ENCODE measurements at places on chromosomes 3 and 15.

- DNase-seq: no peak
Measured at GRCh38 chr3:189517981-189518380, 113.2 kb upstream of the TP63 start.

GRCh38 chr3:101996832-101997231 lies 147.5 kb downstream of the NFKBIZ start:
- DNase-seq: no peak

DNA sequence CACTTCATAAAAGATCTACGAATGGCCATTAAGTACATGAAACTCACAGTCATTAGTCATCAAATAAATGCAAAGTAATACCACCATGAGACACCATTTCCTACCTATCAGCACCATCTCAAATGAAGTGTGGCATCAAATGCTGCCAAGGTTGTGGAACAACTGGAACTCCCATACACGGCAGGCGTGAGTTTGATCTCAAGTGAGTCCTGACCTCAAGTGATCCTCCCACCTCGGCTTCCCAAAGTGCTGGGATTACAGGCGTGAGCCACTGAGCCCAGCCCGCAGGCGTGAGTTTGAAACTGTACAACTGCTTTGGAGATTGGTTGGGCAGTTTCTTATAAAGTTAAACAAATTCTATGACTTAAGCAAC lies 28.8 kb upstream of the HDAC11 start:
- no peak for DNase-seq

DNA sequence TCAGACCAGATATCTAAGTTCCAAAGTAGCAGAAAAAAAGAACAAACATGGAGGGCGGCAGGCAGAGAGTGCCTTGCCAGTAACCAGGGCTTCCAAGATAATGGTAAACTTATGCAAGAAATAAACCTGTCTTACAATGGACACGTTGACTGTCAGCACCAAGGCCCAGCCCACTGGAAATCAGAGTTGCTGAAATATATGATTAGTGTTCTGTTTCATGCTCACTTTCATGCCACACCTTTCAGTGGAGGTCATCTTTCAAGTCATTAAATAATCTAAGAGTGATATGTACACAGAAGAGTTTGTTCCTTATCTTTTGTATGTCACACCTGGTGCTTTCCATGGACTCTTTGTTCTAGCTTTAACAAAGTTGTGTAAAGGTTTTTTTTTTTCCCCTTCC lies 358.1 kb downstream of the MECOM start:
- DNase-seq: no peak

DNA sequence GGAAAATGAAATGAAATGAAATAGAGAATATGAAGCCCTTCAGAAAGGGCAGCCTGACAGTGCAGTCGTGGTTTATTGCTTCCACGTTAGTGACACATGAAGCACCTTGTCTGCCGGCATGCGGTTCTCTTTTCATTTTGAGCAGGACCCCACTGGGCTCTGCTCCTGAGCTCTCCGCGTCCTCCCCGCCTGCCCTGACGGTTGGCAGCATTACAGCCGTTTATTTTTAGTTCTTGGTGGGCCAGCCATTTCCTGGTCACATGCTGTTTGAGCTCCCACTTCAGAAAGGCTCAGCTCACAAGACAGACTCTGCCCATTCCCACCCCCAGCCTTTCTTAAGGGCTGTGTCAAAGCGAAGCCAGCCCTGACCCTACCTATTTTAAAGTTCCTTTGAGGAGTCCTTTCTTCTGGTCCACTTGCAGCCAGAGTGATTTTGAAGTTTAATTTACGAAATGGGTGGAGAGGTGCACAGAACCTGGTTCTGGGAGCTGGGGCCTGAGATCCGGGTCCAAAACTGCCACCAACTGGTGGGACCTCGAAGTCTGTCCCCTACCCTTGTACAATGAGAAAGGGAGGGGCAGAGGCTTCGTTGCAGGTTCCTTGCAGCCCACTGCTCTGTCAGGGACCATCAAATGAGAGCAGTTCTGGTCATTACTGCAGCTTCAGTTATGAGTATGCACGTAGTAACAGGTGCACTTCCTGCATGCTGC lies 60.1 kb downstream of the MGLL start:
- DNase-seq: no peak

DNA sequence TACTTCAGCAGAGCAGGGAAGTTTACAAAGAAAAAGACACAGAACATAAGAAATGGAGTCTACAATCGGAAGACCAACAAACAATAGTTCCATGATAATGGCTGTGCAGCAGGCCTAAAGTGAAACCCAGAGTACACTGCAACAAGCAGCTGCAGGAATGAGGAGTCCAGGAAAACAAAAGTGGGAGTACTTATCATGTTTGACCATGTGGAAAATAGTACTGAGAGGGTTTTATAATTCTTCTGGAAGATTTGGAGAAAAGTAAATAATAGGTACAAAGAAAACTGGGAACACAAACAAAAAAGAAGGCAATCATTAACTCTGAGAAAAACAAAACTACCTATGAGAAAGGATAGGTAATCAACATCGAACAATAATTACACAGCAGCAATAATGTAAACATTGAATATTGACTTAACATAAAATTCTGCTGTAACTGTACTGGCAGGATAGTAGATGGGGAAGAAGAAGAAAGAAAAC lies 87.5 kb downstream of the NEK10 start:
- no peak for DNase-seq

DNA sequence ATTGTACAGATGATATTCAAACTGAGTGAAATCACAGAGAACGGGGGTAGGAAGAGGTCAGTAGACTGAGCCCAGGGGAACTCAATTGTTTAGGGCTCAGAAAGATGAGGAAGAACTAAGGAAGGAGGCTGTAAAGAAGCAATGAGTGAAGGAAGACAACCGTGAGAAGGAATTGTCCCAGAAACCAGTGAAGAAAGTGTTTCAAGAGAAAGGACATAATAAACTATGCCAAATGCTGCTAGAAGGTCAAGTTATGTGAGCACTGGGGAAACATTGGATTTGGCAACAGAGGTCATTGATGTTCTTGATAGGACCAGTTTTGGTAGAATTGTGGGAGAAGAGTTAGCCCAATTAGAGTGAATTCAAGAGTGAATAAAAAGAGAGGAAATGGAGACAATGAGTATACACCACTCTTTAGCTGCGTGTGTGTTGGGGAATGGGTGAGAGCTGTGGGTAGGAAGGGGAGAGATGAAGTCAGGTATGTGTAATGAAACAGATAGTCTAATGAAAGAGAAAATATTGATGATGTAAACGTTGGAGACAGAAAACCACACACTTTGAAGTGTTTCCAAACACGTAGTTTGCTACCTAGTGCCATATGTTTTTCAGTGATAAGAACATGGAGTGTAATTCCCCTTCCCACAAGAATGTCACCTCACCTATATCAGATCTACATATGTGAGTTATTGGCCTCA lies 42.5 kb upstream of the MME start:
- DNase-seq: no peak

DNA sequence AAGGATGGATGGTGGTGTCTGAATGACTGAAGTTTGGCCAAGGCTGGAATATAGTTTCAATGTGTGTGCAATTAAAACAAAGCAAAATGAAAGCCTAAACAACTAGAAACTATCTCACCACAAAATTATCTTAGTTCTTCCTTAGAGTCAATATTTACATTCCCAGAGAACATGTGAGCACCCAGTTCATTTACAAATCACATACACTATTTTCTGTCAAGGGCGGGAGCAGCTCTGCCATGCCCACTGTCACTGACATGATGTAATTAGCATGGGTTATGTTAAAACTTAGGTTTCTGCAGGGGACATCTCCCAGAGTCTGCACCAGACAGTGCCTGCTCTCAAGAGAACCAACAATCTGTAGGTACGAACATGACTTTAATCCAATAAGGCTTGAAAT lies 65.0 kb downstream of the PDZRN3 start:
- no peak for DNase-seq

- DNase-seq: no peak
Measured at GRCh38 chr3:183975981-183976662, 41.6 kb downstream of the ABCC5 start.

GRCh38 chr3:172293093-172293492 lies 155.2 kb downstream of the GHSR start:
- DNase-seq: no peak

DNA sequence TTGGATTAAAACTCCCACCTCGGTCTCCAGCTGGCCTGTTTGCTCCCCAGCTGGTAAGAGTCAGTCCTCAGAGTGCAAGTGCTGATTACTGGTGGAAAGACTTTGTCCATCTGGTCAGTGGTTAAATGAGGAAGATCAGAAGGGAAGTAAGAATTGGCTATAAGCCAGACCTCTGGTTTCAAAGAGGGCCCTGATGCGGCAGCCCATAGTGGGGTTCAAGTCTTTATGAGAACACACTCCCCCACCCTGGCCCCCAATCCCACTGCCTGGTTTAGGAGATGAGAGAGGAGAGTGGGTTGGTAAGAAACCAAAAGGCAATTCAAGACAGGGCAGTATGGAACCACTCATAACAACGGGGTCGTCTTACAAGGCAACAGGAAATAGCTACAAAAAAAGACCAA lies 65.0 kb downstream of the FRMD4B start:
- no peak for DNase-seq

DNA sequence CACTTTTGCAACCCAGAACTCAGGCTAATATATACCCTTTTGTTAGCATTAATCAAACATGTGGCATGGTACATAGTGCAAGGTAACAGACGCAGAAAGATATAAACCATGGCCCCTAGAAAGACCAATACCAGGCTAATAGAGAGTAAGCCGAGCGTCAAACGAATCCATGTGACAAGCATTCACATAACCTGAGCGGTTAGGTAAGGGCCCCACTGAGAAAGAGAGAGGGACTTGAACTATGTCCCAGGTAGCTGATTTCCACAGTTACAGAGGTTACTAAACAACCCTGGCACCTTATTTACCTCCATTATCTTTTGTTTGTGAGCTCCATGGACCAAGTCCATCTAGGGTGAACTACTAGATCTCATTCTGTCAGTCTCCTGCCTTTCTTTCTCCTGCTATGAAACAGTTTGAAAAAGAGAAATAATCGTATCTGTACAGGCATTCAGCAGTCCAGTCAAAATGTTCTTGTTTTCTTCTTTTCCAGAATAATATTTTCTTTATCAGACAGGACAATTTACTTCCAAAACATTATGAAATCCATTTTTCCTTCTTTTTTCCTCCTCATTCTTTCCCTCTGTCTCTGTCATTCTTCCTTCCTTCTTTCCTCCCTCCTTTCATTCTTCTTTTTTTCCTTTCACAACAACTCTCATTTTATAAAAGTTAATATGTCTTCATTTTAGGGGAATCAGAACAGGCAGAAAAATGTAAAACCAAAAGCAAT lies 30.5 kb upstream of the TNFSF10 start:
- no peak for DNase-seq

- no peak for DNase-seq
Measured at GRCh38 chr3:105195260-105195659, 171.4 kb upstream of the ALCAM start.

DNA sequence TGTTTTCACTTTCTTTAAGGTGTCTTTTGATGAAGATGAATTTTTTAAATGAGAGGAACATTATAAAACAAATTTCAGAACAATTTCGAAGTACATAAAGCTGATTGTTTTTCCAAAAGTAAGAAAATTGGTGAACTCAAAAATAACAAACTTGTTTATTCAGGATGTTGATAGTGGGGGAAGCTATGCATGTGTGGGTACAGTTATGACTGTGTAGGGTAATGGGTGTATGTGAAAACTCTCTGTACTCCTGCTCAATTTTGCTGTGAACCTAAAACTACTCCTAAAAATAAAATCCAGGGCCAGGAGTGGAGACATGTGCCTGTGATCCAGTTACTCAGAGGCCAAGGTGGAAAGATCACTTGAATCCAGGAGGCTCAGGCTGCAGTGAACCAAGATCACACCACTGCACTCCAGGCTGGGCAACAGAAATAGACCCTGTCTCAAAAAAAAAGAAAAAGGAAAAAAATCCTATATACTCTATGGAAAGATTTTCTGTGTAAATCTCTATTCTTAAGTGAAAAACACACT lies 37.2 kb downstream of the PIK3CB start:
- DNase-seq: no peak

GRCh38 chr3:4504340-4505261 lies 11.5 kb downstream of the ITPR1 start:
- DNase-seq: peak; percentile 45

DNA sequence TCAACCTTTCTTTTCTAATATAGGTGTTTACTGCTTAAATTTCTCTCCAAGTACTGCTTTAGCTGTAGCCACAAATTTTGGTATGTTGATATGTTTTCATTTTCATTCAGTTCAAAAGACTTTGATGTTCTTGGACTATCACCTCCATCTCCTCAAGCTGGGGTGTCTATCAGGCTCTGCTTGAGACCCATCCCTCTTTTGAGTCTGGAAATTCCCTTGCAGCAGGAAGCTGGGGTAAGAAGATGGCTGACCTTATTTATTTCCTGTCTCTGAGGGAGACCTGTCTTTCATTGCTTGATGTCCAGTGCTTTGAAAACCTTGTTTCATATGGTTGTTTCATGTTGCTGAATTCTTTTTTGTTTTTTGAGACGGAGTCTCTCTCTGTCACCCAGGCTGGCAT lies 60.5 kb upstream of the ADPGK start:
- DNase-seq: no peak

GRCh38 chr3:143291836-143292447 lies 172.4 kb downstream of the CHST2 start:
- DNase-seq: no peak

GRCh38 chr15:95770196-95770595 lies 560.3 kb upstream of the NR2F2 start:
- no peak for DNase-seq

All from naive thymus-derived CD4-positive, alpha-beta T cell (primary cell).